CD4-positive, alpha-beta T cell treated with Interleukin-17A for 1 hour (primary cell): ENCODE measurements at places on chromosomes 5 and 9.

DNA sequence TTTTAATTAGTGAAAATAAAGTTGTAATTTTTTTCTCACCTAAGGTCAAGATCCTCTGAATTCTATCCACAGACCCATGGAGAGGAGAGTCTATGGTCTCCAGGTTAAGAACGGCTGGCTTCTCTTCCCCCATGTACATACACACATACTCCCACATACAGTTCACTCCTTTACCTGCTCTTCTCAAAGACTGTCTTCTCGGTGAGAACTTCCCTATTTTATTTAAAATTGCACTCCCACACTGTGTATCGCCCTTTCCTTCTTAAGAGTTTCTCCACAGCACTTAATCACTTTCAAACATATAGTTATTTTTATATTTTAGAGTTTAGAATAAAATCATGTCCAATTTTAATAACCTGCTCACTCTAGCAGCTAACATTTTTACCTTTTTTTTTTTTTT, 3.6 kb upstream of the JADE2 start:
- DNase-seq: no peak

- DNase-seq: no peak
These were observed 40.1 kb downstream of the SECISBP2 start for GRCh38 chr9:89358376-89358916.

DNA sequence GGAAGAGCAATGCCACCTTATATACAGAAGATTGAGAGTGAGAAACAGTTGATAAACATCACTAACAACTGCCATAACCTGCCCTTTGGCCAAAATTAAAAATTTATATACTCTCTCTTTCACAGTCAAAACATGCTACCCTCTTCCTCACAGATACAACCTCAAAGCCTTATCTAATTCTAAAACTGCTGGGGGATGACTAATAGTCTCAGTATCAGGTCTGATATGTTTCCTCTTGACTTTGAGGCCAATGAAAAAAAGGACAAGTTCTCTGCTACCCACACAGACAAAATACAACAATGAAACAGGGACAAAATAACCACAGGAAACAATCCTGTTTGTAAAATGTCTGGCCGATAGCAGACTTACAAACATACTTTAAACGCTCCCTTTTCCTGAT, 485.6 kb upstream of the NUDT12 start:
- no peak for DNase-seq

GRCh38 chr9:4979239-4979638, 5.8 kb upstream of the JAK2 start:
- no peak for DNase-seq

GRCh38 chr5:133341296-133341695, 271.0 kb downstream of the FSTL4 start:
- no peak for DNase-seq

DNA sequence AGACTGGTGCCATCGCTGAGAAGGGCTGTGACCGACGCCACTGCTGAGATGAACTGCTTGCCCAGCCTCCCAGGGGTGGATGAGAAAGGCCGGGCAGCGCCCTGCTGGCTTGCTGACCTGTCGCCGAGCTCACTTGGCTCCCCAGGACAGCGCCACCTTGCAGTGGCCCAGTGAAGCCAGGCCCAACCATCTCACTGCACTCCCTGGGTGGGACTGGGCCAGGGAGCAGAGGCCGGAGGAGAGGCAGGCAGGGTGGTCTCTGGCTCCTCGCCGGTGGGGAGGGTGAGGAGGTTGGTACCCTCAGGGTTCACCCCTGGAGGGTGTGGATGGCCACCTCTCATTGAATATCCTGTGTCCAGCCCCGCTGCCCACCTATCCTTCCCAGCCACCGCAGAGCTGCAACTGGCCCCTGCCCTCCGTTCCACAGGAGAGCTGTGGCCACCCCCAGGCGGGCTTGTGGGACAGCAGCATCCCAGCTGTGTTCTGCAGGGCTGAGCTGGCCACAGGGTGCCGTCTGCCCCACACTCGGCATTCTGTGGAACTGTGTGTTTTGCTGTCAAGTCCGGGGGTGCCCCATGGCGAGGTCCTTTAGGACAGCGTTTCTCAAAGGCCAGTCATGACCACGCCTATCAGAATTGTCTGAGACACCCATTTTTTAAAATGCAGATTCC, 41.0 kb upstream of the FCN2 start:
- no peak for DNase-seq

DNA sequence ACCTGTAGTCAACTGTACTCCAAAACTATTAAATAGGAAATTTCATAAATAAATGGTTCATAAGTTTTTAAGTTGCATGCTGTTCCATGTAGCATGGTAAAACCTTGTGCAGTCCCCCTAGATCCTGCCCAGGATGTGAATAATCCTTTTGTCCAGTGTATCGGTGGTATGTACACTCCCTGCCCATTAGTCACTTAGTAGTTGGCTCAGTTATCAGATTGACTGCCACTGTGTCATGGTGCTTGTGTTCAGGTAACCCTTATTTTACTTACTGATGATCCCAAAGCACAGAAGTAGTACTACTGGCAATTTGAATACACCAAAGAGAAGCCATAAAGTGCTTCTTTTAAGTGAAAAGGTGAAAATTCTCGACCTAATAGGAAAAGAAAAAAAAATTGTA, 134.2 kb downstream of the RNF180 start:
- DNase-seq: no peak

- DNase-seq: no peak
These were observed 131.6 kb upstream of the RASA1 start for GRCh38 chr5:87136096-87136495.
